ENCODE measurements at places on chromosomes 4 and X.
A peak's percentile ranks its signal among the peaks of the same experiment; 100 is the strongest.

- DNase-seq = no peak
Observed at GRCh38 chrX:63932006-63932405, 147.0 kb upstream of the ARHGEF9 start.

- peak; percentile 17 for DNase-seq
Observed at GRCh38 chrX:153460826-153461225, 9.6 kb downstream of the HAUS7 start.

DNA sequence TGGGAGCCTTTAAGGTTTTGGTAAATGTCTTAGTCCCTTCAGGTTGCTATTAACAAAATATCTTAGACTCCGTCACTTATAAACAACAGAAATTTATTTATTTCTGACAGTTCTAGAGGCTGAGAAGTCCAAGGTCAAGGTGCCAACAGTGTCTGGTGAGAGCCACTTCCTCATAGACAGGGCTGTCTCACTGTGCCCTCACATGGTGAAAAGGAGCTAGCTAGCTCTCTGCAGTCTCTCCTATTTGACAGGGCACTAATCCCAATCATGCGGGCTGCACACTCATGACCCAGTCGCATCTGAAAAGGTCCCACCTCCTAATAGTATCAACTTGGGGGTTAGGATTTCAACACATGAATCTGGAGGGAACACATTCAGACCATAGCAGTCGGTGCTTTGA, 63.4 kb upstream of the KLF3 start:
- no peak for DNase-seq

DNA sequence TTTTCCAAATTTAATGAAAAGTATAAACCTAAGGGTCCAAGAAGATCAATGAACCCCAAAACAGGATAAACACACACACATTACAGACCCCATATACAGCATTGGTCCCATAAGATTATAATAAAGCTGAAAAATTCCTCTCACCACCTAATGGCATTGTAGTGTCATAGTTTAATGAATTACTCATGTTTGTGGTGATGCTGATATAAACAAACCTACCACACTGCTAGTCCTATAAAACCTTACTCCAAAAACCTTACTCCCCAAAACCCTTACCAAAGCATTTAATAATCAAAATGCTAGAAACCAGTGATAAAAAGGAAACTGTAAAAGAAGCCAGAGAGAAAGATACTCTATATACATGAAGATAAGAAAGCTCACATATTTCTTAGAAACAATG, 148.1 kb upstream of the SH3RF1 start:
- DNase-seq = no peak

DNA sequence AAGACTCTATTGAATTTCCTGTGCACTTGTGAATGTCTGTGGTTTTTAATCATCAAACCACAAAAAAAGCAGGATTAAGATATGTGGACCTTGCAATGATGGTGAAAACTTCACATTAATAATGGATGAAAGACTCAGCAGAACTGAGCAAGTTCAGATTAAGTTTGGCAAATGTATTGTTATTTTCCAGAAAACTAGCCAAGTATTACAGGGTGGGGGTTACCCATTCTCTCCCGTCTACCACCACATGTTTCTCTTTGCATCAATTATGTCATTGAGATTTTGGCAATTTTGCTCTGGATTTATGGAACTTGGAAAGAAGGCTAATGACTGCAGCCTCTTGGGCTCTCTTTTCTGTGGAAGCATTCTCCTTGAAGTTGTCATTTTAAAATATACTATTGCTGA, 577.1 kb downstream of the ANKRD50 start:
- no peak for DNase-seq

GRCh38 chrX:7088968-7089615, 58.4 kb upstream of the STS start:
- DNase-seq = no peak

DNA sequence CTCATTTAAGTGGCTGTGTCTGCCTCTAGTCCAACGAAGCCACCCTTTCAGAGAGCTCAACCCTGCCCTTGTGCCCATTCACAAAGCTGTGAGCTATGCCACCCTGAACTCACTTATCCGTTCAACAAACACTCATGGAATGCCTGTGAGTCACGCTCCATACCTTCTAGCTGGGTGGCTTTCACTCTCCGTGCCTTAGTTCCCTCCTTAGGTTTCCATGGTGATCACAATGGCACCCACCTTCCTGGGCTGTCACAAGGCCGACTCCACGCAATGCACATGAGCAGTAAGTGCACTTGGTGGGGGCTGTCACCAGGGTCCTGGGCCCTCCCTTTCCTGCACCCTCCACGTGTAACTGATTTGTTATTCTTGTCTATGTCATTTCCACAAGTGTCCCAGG, 37.2 kb upstream of the PPP2R2C start:
- DNase-seq = no peak

- no peak for DNase-seq
Observed at GRCh38 chrX:48509245-48509590, 426 bp downstream of the PORCN start.

- no peak for DNase-seq
Observed at GRCh38 chr4:106541253-106541652, 172.7 kb upstream of the GIMD1 start.

GRCh38 chrX:48086082-48086481, 14.6 kb upstream of the ZNF630 start:
- DNase-seq = no peak

DNA sequence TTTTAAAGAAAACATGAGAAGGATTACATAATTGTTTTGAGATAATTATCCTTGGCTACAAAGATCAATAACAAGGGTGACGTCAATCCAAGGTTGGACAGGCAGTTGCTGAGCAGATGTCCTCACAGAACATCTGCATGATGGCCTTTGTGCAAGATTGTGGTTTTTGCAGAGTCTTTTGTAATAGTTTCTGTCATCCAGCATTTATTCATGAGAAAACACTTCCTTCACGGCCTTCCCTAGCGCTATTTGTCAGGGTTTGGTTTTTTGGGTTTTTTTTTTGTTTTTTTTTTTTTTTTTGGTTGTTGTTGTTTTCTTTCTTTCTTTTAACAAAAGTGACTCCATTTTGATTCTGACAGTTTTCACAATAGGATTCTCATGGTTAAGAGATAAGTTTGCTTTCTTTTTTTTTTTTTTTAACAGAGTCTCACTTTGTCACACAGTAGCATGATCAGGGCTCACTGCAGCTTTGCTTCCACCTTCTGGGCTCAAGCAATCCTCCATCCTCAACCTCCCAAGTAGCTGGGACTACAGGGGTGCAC, 31.5 kb upstream of the ELF2 start:
- DNase-seq = no peak

- DNase-seq = no peak
Observed at GRCh38 chr4:3250956-3251690, 2.2 kb downstream of the MSANTD1 start.

DNA sequence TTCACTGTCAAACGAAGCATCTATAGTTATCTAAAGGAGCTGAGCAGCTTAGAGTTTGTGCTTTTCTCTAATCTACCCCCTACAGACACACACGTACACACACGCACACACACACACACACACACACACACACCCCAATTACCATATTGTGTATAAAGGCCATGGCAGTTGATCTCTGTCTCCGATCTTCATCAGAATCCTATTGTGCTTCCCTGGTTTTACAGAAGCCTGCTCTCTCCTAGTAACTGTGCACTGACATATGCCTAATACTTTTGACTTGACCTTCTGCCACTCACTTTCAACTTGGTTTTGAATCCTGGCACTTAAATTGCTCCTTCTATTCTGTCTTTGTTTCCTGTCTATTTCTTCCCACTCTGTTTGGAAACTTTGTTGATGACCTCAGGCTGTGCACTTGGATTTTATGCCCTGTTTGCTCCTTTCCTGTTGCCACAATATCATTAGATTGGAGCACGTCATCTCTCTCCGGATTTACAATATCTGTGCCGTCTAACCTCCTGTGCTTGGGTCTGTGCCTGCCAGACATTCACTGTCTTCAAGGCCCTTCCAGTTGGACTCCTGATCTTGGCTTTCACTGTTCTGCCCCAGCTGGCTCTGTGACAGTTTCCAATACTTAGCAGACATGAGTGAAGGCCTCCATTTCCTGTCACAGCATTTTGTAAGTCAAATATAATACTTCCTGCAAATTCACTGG, 928.1 kb downstream of the FAT4 start:
- DNase-seq = no peak

DNA sequence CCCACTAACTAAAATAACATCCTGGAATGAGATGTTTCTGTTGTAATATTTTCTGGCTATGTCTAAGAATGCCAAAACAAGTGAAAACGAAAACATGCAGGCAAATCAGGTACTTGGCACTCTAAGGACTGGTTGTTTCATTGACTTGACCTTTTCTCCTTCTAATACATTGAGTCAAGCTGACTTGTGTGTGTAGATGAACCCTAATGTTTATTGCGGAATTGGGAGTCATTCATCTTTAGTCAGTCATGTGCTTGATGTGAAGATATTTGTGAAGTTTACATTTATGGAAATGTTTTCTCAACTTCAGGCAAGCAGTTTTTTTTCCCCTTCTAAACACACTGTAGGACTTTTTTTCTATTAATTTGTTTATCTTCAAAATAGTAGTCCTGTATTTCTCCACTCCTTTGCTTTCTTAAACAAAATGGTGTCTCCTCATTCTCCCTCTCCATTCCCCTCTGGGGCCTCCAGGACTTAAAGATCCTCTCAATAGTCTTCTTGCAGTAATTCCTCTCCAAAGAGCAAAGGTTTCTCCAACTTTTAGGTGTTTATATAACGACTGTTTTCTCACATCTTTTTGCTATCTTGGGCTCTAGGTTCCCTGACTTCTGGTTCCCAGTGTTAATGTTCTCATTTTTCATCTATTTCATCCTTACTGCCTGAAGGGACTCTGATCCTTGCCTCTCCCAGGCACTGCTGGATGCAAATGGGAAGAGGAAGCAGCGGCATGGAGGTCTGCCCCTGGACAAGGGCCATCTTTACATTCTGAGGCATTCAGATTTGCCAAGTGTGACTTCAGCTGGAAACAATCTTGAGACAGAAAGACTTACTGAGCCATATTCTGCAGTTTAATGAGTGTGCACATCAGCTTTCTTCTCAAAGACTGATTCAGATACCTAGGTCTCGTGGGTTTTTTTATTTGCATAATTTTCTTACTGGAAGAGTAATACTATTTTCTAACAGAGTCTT, 166.4 kb downstream of the ARHGAP6 start:
- DNase-seq = no peak

DNA sequence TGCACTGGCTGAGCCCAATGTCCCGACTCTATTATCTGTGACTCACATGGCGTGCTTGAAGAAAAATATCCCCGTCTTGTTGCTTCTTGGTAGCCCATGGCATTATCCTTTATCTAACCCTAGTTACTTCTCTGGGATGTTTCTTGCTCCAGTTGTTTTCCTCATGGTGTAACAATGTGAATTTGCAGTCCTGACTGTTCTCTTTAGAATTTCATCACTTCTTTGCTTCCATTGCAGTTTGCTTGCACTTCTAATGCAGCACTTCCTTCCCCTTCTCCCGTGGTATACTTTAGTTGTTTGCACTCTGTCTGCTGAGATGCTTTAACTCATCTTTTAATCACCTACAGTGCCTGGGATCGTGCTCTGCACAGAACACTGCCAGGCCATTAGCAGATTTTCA, 126.9 kb downstream of the MAML3 start:
- DNase-seq = no peak

- peak; percentile 12 for DNase-seq
Observed at GRCh38 chr4:118850488-118851173, 14.7 kb upstream of the SEC24D start.

DNA sequence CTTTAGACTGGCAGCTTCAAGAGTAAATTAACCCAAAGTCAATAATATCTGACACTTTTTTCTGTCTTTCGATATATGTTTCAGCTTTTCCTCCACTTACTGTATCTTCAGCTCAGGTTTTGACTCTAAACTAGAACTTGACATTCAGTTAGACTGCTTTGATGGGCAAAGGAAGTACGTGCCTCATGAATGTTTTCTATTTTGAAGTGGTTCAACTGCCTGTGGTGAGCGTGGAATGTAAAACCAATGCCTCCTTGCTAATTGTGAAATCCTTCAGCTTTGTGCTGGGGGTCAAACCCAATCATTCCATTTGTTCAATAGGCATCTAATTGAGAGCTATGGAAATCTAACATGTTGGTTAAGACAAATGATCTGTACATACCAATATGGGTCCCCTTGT, 857.0 kb upstream of the HTR2C start:
- DNase-seq = no peak

DNA sequence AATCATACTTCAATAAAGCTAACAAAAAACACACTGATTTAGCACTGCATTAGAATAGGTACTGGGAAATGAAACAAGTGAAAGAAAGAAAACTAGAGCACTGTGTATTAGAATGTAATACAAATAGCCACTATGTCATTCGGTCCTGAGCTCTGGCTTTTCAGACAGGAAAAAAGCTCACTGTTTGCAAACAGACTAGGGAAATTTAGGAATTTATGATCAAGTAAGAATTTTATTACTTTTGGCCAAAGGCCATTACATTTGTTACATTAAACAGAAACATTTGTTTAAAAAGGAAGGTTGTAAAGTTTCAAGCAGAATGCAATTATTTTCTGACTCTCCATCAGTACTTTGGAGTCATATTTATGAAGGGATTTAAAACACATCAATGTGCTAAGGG, 68.7 kb downstream of the KLHL8 start:
- DNase-seq = no peak

GRCh38 chrX:51874123-51874522, 19.3 kb upstream of the MAGED1 start:
- no peak for DNase-seq

- DNase-seq = no peak
Observed at GRCh38 chrX:153627675-153628111, 19.3 kb upstream of the DUSP9 start.

- DNase-seq = no peak
Observed at GRCh38 chr4:116005806-116006088, 892.3 kb upstream of the NDST4 start.

DNA sequence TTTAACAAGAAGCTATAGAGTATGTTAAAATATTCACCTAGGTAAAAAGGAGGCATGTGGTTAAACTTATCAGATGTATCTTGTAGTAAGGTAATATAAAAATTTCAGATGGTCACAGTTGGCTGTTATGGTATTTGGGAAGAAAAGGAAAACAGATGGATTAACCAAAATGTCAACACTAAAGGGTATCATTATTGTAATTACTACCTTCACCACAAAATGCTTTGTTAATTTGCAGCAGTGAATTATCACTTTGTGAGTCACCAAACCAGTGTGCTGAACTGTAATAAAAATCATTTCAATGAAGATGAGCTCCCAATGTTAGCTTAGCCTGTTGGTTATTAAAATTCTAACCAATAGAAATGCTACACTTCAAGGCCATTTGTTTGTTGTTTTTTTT, 233.9 kb downstream of the RPA4 start:
- peak; percentile 87 for DNase-seq

DNA sequence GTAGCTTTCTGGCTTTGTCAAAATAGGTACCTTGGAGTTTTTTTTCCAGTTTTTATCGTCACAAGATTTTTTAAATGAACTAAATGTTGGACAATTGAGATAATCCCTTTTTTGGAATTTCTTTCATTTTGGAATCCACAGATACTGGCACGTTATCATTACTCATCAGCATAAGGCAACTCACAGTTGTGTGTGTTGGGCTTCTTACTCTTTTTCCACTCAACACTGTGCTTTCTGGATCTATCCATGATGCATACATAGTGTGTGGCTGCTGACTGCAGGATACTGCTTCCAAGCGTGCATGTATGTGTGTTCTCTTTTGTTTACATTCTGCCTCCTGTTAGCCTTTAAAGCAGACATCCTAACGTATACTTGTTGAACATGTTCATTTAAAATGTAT, 113.5 kb upstream of the FAM9A start:
- DNase-seq = no peak
